ENCODE measurements at places on chromosomes 12 and 14. TPM values are rescaled to one million over a fixed set of nuclear protein-coding genes. Genes with fewer than 3 reads are reported as not detected.

The ZNF140 gene
- 10.6 TPM for total RNA-seq

The ETFBKMT gene
- 4.6 TPM for total RNA-seq

The KRT4 gene
- total RNA-seq = not detected

The KCNJ8 gene
- 21.7 TPM for total RNA-seq

The MAP3K9 gene
- 2.0 TPM for total RNA-seq

The KRT78 gene
- total RNA-seq = not detected

The PTGR2 gene
- 31.6 TPM for total RNA-seq

The CSRP2 gene
- total RNA-seq = 11.6 TPM

The ACVR1B gene
- total RNA-seq = 13.0 TPM

The IL22 gene
- not detected for total RNA-seq

The RDH12 gene
- total RNA-seq = not detected

The AKAP6 gene
- total RNA-seq = 98.2 TPM

The KIF5A gene
- total RNA-seq = 0.10 TPM

The CLECL1 gene
- total RNA-seq = 1.2 TPM

The TMEM132D gene
- total RNA-seq = 0.05 TPM

The LRRC10 gene
- 19.6 TPM for total RNA-seq

The ERP27 gene
- 0.44 TPM for total RNA-seq
